H1 (cell line): ENCODE measurements at places on chromosomes 7 and 10. TPM values are rescaled to one million over a fixed set of nuclear protein-coding genes. Genes with fewer than 3 reads are reported as not detected.

PANK1 gene
- total RNA-seq, result 39.1 and 40.4 TPM in 2 replicates

ANKRD1 gene
- total RNA-seq, result not detected in 2 replicates

JCAD gene
- 2.9 and 5.2 TPM in 2 replicates for total RNA-seq

MMP21 gene
- not detected in 2 replicates for total RNA-seq

CALML5 gene
- total RNA-seq, result 0.38 TPM in 1 of 2 replicates, not detected in the other

DNA sequence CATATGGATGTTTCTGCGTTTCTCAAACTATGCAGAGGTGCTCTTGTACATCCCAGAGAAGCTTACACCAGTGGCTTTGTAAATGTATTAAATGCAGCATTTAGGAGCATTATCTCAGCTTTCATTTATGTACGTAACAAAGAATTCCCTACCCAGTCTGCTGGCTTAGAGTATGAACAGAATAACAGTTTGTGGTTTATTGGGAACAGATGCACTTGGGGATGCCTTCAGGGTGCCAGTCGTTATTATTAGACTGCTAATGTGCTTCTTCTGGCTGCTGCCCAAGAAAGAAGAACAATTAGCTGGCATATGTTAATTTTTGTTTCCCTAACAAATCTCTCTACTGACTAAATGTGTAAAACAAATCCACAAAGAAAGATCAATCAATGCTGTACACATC, 241.9 kb downstream of the FOXP2 start:
- no peak for DNase-seq
- H3K36me3 ChIP-seq, result no peaks in the 10 kb centered on the region
- no peak overlapping the region for H3K27ac ChIP-seq
- no peak overlapping the region for H3K4me3 ChIP-seq
- peaks cover 8% of the 10 kb centered on the region; the same call in 1 of the 2 replicates for H3K4me1 ChIP-seq

GRCh38 chr7:157436763-157437480, 100.1 kb downstream of the DNAJB6 start:
- no peak overlapping the region for H3K27ac ChIP-seq
- no peak overlapping the region for H3K4me3 ChIP-seq
- no peaks in the 10 kb centered on the region for H3K36me3 ChIP-seq
- no peaks in the 10 kb centered on the region for H3K27me3 ChIP-seq

DNA sequence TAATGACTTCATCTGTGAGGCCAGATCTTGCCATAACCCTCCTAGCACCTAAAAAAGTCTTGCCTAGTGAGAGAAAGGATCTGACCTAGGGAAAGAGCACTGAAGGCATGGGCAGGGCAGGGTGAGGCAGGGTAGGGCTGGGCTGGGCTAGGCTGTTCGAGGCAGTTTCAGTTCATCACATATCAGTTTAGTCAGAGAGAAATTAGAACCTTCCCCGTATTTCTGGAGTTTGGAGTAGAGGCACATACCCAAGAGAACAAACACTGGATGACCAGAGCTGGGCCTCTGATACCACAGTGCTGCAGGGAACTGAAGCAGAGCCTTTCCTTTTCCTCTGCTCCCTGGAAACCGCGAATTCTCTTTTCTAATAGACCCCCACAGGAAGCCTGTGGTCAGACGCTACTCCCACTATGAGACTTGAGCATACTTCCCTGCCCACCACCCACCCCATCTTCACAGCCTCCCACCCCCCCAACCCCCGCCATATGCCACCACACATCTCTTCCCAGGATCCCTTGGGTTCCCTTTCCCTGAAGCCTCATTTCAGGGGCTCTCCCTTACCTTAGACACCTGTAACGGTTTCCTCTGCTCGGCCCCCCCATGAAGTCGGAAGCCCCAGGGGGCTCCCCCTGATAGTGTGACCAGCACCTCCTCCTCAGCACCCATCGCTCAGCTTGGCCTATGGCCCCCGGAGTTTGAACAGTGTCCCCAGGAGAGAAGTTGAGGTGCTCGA, 406 bp downstream of the SYNPO2L start:
- no peaks in the 10 kb centered on the region for H3K27me3 ChIP-seq
- no peak overlapping the region for H3K4me3 ChIP-seq
- H3K4me1 ChIP-seq, result no peaks in the 10 kb centered on the region

DNA sequence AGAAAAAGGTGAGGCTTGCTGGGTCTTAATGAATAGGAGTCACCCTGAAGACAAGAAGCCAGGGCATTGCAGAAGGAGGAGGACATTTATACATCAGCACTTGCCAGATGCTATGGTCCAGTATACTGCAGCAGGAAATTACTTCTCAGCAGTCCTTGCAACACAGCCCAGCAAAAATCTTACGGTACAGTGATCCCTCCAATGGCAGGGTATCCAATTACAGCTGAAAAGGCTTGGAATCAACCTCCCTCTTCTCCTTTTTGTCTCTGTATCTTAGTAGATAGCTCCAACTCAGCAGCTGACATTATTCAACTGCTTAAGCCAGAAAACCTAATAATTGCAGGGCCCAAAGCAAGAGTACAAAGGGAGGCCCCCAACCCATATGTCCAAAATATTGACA, 128.3 kb upstream of the COBL start:
- no peaks in the 10 kb centered on the region for H3K36me3 ChIP-seq
- DNase-seq, result no peak
- no peaks in the 10 kb centered on the region for H3K27me3 ChIP-seq
- no peak overlapping the region for H3K4me3 ChIP-seq
- no peaks in the 10 kb centered on the region; the same call in 1 of the 2 replicates for H3K4me1 ChIP-seq

DNA sequence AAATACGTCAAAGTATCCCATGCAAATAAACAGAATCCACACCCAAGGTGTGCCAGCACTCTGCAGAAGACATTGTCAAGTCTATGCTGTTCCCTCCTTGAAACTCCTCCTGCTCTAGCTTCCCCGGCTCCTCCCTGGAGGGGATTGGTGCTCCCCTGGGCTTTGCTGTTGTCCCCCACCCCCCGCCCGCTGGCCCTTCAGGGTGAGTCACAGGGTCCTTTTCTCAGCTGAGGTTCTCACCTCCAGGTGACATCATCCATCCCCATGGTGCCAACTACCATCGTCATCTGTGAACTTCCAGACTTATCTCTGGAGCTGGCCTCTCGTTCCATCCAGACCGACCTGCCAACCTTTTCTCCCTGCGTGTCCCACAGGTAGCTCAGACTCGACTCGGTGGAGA, 77.0 kb downstream of the ITIH5 start:
- H3K27me3 ChIP-seq, result no peaks in the 10 kb centered on the region
- no peak overlapping the region for H3K4me3 ChIP-seq
- no peaks in the 10 kb centered on the region for H3K36me3 ChIP-seq
- H3K27ac ChIP-seq, result no peak overlapping the region
- DNase-seq, result no peak
- no peaks in the 10 kb centered on the region for H3K4me1 ChIP-seq

DNA sequence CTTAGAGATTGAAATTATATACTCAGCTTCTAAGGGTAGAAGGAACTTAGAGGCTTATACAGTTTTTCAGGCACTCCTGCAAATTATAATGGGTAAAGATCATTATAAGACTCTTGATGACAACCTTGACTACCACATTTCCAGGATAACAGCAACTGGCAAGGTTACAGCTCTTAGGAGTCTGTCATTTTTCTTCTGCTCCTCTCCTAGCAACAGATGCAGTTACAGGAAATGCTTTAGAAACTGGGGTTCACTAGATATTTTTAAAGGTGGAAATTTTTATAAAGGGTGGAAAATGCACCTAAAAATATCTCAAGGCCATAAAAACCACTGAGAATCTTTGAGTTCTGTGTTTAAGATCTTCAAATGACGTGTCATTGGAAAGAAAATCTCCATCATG, 185.8 kb downstream of the RELN start:
- H3K4me3 ChIP-seq, result no peak overlapping the region
- H3K36me3 ChIP-seq, result no peaks in the 10 kb centered on the region
- no peak overlapping the region for H3K27ac ChIP-seq
- no peak for DNase-seq

DNA sequence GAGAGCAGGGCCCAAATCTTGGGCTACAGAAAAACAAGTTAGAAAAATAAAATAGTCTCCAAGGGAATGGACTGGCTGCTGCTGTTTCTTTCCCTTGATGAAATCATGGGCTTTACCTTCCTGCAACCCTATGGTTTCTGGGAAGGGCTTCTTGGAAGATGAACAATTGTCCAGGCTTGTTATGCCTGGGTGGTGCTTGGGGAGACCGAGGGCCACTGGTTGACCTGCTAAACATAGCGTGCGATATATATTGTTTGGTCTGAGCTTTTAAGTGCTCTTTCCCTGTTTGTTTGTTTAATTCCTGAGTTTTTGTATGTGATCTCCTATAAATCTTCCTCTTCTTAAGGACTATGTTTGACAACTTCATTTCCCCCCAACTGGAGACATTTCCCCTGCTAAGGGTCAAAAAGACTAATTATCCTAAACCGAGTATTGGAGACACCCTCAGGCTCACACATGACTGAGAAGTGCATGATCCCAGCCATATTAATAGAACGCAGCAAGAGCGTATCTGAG, 37.9 kb downstream of the SLC25A28 start:
- H3K4me1 ChIP-seq, result no peaks in the 10 kb centered on the region
- DNase-seq, result no peak
- H3K36me3 ChIP-seq, result no peaks in the 10 kb centered on the region
- H3K27me3 ChIP-seq, result no peaks in the 10 kb centered on the region
- H3K27ac ChIP-seq, result no peak overlapping the region

GRCh38 chr10:34205452-34205851, 609.6 kb downstream of the PARD3 start:
- no peak overlapping the region for H3K27ac ChIP-seq
- no peaks in the 10 kb centered on the region for H3K27me3 ChIP-seq
- H3K36me3 ChIP-seq, result no peaks in the 10 kb centered on the region
- DNase-seq, result no peak
- H3K4me3 ChIP-seq, result no peak overlapping the region

- peak; percentile 51 for DNase-seq
- H3K4me1 ChIP-seq, result peaks cover 9% of the 10 kb centered on the region
- no peaks in the 10 kb centered on the region for H3K36me3 ChIP-seq
- H3K27ac ChIP-seq, result no peak overlapping the region
Measured at GRCh38 chr10:110610308-110610774, 33.8 kb upstream of the RBM20 start.

DNA sequence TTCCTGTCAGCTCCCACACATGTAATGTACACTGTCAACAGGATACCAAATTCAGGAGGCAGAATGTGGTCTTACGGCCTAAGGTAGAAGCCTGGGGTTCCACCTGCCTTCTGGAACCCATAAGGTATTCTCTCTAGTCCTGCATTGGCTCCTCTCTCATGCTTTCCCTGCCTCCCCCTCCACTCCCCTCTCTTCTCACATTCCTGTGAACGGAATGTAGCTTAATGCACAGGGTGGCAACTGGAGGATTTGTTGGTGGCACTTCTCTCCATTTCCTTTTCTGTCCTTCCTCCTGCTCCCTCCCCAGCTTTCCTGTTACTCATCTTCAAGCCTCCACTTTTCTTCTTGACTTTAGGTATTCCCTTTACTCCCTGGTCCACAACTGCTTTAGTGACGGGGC, 11.5 kb upstream of the FLNC start:
- no peak overlapping the region for H3K27ac ChIP-seq
- H3K36me3 ChIP-seq, result no peaks in the 10 kb centered on the region
- no peak for DNase-seq
- no peak overlapping the region for H3K4me3 ChIP-seq
- H3K27me3 ChIP-seq, result no peaks in the 10 kb centered on the region

- no peak overlapping the region for H3K27ac ChIP-seq
- no peaks in the 10 kb centered on the region for H3K27me3 ChIP-seq
- H3K4me3 ChIP-seq, result no peak overlapping the region
- no peak for DNase-seq
- H3K4me1 ChIP-seq, result no peaks in the 10 kb centered on the region
Measured at GRCh38 chr7:52146871-52147634, 830.4 kb upstream of the COBL start.

DNA sequence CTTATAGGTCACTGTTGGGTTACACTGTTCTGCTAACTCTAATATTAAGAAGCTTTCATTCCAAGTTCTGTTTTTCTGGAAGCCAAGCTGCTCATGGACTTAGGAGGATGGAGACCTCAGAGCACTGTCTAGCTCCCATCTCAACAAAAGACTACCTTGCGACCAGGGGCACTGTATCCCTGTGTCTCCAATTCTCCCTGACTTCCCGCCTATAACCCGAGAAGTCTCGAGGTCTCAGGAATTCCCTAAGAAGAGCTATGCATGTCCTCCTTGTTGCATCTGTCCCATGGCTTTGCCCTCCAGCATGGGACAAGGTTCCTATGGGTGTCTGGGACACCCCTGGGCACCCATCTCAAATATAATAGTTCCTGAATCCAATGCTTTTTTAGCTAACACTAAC, 31.2 kb downstream of the BTBD16 start:
- H3K36me3 ChIP-seq, result no peaks in the 10 kb centered on the region
- H3K27ac ChIP-seq, result no peak overlapping the region
- no peak overlapping the region for H3K4me3 ChIP-seq
- no peaks in the 10 kb centered on the region for H3K27me3 ChIP-seq
- H3K4me1 ChIP-seq, result no peaks in the 10 kb centered on the region; the same call in none of the 2 replicates
- DNase-seq, result no peak

GRCh38 chr10:29811751-29812427, 177.1 kb upstream of the SVIL start:
- H3K36me3 ChIP-seq, result no peaks in the 10 kb centered on the region
- DNase-seq, result no peak
- H3K4me3 ChIP-seq, result no peak overlapping the region

DNA sequence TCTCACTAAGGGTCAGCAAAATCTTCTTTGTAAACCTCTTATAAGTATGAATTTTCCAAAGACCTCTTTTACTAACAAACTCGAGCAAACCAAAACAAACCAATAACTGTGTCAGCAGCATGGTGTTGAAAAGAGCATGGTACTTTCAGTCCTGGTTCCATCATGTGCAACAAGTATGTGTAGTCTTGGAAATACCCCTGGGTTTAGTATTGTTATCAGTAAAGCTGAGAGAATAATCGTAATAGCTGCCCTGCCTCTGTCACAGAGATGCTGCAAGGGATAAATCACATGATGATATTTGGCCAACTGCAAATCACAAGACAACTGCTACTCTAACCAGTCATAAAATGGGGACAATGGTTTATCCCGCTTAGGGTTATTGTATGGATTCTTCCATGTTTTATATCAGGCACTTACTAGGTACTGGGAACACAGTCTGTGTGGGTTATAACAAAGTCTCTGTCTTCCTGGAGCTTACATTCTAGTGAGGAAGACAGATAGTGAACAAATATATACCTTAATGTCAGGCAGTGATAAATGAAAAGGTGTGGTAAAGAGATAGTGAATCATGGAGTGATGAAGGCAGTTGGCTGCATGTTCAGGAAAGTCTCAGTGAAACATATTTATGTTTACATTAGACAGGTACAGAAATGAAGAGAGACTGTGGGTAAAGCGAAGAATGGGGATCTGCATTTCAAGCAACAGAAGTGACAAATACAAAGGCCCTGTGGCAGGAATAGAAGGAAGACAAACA, 60.5 kb upstream of the C10orf90 start:
- no peak overlapping the region for H3K27ac ChIP-seq
- DNase-seq, result no peak
- H3K27me3 ChIP-seq, result no peaks in the 10 kb centered on the region
- H3K4me3 ChIP-seq, result no peak overlapping the region
- H3K4me1 ChIP-seq, result peaks cover 4% of the 10 kb centered on the region; the same call in 1 of the 2 replicates
- no peaks in the 10 kb centered on the region for H3K36me3 ChIP-seq

GRCh38 chr10:61987951-61988379, 86.5 kb downstream of the ARID5B start:
- H3K4me1 ChIP-seq, result peaks cover 14% of the 10 kb centered on the region
- H3K27ac ChIP-seq, result no peak overlapping the region
- no peaks in the 10 kb centered on the region for H3K36me3 ChIP-seq
- H3K27me3 ChIP-seq, result no peaks in the 10 kb centered on the region
- DNase-seq, result no peak

GRCh38 chr10:45001381-45002148, 842 bp downstream of the ZNF22 start:
- H3K4me3 ChIP-seq, result peak overlapping the region; percentile 50
- no peak overlapping the region for H3K27ac ChIP-seq
- peaks cover 4% of the 10 kb centered on the region; the same call in 1 of the 2 replicates for H3K27me3 ChIP-seq
- DNase-seq, result no peak
